ENCODE measurements at places on chromosomes 1 and 21.
A peak's percentile ranks its signal among the peaks of the same experiment; 100 is the strongest.

- no peak for DNase-seq
Observed at GRCh38 chr1:84611796-84612195, 37.6 kb upstream of the CTBS start.

GRCh38 chr1:115833856-115834255 is 7.1 kb downstream of the NHLH2 start:
- no peak for DNase-seq

GRCh38 chr1:72847651-72848050 is 565.3 kb upstream of the NEGR1 start:
- DNase-seq, result no peak

- peak; percentile 76 for DNase-seq
Observed at GRCh38 chr1:62082456-62083363, 111.9 kb upstream of the L1TD1 start.

DNA sequence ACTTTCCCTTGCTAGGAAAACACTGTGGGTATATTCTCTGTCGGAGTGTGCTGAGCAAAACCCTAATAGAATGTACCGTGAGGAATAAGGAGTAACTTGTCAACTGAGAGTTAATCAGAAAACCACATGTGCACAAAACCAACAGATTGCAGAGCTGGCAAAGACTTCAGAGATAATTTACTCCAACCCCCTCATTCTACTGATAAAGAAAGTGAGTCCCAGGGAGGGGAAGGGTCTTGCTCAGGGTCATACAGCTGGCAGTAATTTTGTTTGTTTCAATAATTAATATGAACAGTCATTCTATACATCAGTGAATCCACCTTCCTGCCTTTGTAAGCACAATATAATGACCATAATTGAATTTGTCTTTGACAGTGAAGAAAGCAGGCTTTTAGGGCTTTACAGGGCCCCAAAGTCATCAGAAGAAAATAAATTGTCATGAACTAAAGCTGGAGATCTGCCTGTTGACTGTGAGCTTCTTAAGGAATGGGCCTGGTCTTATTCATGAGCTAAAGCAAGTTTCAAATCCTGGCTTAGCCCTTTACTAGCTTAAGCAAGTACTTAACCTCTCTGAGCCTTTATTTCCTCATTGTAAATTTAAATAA is 67.2 kb upstream of the HOOK1 start:
- no peak for DNase-seq

DNA sequence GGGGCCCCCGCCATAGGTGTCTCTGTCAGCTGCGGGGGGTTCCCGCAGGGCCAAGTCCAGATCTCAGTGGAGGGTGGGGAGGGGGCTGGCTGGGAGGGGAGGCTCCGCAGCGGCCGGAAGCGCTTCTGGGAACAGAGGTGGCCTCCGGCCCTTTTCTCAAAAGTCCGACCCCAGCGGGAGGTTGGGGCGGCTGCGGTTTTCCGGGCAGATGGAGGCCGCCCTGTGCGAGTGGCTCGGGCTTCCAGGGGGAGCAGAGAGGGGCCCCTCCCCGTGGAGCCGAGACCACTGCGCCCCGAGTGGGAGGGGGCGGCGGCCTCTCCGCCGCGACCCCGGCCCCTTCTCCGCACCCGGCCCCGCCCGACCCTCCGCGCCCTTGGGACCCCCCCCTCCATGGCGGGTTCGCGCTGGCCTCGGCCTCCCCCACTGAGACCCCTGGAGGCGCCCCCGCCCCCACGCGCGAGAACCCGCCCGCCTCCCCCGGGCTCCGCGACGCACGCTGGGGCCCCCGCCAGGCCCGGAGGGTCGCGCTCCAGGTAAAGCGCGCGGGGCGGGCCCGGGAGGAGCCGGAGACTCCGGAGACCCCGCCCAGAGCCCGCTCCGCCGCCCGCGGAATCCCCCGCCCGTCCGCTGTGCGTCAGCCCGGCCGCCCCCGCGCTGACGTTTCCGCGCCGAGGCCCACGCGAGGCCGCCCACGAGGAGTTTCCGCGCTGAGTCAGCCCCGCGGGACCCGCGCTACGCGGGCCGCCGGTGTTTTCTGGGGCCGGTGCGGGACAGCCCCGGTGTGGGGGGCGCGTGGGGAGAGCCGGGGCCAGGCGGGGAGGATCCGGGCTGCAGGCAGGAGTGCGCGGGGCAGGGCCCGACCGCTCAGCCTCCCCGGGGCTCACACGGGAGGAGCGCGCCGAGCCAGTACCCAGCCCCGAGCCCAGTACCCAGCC is 5.2 kb downstream of the TNFRSF18 start:
- peak; percentile 80 for DNase-seq

DNA sequence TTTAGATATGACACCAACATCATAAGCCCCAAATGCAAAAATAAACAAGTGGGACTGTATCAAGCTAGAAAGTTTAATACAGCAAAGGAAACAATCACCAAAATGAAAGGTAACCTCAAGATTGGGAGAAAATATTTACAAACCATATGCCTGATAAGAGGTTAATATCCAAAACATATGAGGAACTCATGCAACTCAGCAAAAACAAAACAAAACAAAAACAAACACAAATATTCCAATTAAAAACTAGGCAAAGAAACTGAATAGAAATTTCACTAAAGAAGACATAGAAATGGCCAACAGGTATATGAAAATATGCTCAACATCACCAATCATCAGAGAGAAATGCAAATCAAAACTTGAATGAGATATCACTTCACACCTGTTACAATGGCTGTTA is 116.5 kb upstream of the ATP1B1 start:
- no peak for DNase-seq

DNA sequence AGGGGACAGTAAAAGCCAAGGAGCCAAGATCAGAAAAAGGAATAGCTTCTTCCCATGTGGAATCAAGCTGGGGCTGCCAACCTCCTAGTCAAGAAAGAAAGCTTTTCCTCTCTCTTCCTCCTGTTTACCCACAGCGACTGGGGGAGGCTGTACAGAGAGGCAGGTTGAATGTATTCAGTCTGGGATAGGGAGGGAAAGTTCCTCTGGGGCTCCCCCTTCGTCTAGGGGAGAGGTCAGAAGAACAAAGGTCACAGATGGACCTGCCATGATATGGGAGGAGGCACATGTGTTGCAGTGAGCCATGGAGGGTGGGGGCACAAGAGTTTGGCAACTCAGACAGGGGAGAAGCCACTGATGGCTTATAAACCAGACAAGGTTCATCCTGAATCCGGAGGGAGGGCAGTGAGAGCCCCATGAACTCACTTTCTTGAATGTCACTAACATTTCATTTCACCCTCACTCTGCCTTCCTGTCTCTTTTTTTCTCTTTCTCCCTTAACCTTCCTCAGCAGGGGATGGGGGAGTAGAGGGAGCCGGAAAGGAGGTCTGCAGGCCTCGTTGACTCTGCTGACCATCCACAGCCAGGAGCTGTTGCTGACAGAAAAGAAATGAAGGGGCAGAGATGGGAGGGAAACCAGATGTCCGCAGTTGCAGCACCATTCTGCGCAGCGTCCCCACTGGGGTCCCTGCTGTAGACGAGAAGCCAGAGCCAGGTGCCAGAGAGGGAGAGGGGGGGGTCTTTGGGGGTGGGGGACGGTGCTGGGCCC is 61.1 kb downstream of the PLXNA2 start:
- DNase-seq, result no peak

DNA sequence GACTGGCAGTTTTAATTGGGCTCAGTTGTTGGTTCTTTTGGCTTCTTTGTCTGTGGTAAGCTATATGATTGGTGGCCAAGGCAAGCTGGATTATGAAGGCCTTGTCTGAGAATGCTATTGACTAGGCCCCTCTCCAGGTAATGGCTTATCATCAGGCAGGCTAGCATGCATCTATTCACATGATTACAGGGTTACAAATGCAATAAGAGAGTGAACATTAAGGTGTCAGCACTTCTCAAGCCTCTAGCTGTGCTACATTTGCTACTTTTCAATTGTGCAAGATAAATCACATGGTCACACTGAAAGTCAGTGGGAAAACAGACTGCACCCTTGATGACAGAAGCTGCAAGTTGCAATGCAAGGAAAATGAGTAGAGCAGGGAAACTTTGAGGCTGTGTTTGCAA is 550.9 kb upstream of the TMPRSS15 start:
- no peak for DNase-seq

GRCh38 chr1:207579436-207579799 is 65.5 kb upstream of the CR1L start:
- DNase-seq, result peak; percentile 63

GRCh38 chr1:101235216-101235695 is 1.6 kb upstream of the S1PR1 start:
- DNase-seq, result peak; percentile 4

DNA sequence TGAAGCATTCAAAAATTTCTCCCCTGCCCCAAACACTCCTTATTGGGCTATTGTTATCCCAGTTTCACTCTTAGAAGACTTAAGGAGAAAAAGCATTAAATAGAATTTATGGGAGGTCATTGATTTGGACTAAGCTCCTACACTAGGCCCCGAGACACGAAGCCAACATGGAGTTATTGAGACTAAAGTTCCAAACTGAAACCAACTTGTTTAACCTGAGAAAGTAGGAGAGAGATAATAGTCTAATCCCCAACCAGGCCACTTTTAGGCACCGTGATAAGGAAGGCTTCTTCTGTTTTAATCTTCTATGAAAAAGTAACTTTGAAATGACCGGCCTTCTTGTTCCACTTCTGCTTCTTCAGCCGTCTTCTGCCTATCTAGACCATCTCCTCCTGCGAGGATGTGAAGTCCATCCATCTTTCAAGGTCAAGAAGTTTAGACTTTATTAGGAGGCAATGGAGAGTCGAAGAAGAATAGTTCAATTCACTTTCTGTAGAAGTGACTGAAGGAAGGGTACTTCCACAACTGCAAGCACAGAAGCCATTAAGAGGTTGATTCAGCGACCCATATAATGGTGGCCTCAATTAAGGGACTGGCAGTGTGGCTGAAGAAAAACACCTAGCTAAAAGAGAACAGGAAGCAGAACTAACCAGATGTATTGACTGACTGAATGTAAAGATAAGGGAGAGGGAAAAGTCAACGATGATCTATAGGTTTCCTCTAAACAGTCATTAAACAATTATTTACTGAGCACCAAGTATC is 428.8 kb downstream of the SMYD3 start:
- no peak for DNase-seq

DNA sequence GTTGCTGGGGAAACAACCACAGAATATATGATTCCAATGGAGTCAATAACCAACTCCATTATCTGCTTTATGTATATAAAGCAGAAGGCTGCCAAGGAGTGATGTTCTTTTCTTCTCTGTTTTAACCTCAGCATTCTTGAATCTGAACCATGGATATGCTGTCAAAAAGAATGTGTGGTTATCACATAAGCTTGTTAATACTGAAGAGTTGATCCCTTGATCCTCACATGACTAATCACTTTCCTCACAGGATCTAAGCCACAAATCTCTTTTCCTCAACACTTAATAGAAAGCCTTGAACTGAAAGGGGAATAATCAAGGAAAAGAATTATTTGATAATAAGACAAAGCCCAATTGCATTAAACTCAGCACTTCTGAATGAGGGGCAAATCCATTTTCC is 271.3 kb upstream of the KIAA0040 start:
- DNase-seq, result no peak

- DNase-seq, result no peak
Observed at GRCh38 chr1:59670662-59671061, 144.1 kb upstream of the HOOK1 start.

DNA sequence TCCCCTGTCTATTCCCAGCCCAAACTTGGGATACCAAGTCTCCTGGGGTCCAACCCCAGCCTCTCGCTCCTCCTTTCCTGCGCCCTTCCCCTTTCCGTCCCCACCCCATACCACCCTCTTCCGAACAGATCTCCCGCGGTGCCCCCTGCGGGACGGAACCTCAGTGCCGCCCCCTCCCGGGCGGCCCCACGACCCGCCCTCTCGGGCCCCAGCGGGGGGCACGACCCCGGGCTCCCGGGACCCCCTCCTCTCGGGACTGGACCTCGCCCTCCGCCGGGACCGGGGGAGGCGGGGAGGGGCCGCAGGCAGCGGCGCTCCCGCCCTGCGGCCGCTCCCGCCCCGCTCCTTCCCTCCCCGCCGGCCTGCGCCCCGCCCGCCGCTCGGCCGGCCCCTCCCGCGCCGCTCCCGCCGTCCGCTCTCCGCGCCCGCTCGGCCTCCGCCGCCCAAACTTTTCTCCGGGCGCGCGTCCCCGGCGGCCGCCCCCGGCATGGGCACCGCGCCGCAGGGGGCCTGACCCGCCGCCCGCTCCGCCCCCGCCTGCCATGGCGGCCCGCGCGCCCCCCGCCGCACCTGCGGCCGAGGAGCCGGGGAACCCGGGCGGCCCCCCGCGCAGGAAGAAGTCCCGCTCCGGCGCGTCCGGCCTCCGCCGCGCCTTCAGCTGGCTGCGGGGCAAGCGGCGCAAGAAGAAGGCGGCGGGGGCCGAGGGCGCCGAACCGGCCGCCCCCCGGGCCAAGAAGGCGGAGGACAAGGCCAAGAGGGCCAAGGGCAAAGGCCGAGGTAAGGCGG is 39.0 kb upstream of the SYNC start:
- DNase-seq, result peak; percentile 93

DNA sequence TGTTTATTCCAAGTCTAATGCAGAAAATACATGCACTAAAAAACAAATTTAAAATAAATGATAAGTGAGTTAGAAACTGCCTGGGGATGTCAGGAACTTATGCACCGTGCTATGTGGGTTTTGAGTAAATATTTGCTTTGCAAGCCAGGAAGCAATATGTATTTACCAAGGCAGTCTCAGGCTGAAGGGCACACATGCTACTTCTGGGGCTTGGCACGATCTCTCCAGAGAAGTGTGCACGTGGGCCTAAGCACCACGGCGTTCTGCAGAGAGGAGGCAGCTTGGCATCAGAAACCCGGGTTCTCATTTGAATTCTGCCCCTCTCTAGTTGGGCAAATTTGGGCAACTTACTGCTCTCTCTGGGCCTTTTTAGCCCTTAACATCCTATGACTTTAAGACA is 72.6 kb upstream of the ROR1 start:
- no peak for DNase-seq

DNA sequence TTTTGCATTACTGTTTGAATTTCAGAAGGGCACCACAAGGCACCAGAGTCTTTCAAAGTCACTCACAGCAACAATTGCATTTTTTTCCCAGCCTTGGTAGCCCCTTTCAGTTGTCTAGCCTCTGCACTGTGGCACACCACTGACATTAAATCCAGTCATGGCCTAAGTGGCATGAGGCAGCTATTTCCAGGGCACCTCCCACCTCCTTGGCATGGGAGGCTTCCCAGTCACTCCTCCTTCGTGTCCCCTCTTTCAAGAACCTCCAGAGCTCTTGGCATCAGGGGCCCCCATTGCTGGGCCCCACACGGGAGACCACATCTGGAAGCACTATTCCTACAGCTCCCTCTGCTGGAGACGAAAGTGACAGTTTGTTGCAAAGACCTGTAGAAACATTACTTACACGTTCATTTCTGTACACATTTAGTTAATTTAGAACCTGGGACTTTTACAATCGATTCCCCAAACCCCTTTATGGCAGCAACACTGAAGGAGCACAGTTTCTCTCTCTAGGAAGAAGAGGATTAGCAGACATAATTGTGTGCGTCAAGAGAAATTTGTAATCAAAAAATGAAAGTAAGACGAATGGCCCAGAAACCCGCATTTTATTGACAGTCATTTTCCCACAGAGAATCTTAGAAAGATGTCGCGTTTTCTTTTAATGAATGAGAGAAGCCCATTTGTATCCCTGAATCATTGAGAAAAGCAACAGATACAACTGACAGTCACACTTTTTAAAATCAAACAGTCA is 5.7 kb upstream of the CHD5 start:
- no peak for DNase-seq
